ENCODE measurements at places on chromosomes 2 and 18.

GRCh38 chr2:127015106-127015910, 91.6 kb downstream of the BIN1 start:
- DNase-seq = no peak

- no peak for DNase-seq
Measured at GRCh38 chr2:56741601-56742102, 557.9 kb downstream of the CCDC85A start.

DNA sequence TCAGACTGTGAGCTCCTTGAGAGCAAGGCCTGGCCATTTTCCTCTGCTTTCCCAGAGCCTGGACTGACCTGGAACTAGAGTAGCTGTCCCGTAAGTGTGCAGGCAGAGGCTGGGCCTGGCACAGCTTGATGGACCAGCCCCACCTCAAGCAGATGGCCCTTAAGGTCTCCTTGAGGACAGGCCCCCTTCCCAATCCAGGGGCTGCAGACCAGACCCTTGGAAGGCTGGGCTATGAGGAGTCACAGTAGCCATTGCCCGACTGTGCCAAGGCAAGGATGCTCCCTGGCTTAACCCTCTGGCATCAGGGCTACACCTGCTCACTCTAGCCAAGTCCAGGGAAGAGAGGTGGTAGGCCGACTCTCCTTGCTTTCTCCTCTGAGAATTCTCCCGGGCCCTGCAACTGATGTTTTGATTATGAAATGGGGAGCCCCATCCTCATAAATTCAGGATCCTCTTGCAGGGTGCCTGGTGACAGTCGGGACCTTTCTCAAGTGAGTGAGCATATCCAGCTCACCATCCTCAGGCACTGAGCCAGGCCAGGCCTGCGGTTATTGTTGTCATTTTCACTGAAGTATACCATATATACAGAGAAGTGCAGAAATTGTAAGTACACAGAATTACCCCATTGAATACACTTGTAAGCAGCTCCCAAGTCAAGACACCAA, 51.7 kb downstream of the DPYSL5 start:
- no peak for DNase-seq

- DNase-seq = no peak
Measured at GRCh38 chr18:48819276-48819675, 131.5 kb downstream of the SMAD7 start.

- DNase-seq = no peak
Measured at GRCh38 chr2:43311276-43311675, 84.9 kb upstream of the ZFP36L2 start.

- no peak for DNase-seq
Measured at GRCh38 chr2:234279637-234280036, 217.2 kb downstream of the ARL4C start.

GRCh38 chr2:205762881-205763280, 80.6 kb downstream of the NRP2 start:
- DNase-seq = no peak

DNA sequence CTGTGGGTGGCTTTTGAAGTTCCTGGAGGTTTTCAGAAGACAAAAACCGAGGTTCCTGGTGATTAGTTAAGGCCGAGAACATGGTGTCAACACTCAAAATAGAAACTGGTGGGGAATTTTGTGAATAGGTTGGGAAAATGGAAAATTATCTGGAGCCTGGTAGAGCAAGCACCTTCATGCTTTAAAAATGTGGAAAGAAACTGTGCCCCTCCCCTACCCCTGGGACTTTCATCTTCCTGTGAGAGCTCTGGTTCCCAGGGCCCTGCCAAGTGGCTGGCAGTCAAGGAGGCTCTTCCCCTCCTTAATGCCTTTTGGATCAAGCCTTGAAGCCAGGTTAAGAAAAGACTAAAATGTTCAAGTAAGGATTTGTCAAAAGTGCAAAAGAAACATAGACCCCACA, 1.9 kb upstream of the CRACDL start:
- DNase-seq = no peak

GRCh38 chr2:54845514-54845913, 122.1 kb downstream of the EML6 start:
- no peak for DNase-seq
